ENCODE measurements at places on chromosomes 5 and 9.

GRCh38 chr5:83856881-83857280 lies 136.2 kb upstream of the HAPLN1 start:
- no peak for DNase-seq

DNA sequence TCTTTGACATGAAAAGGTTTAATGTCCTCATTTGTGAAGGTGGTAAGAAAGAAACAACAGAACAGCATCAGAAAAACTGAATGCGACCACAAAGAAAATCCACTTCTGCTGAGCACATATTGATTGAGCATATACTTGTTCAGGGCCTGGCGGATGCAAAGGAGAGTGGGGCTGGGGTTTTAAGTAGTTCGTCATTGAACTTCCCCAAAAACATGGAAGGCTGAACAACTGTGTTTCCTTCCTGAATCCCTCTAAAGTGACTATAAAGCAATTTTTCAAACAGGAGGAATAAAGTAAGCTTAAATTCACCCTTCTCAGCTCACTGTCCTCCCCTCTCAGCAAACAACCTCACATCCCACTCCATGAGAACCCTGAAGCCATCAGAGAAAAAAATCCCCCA lies 262.9 kb downstream of the AGTPBP1 start:
- no peak for DNase-seq

DNA sequence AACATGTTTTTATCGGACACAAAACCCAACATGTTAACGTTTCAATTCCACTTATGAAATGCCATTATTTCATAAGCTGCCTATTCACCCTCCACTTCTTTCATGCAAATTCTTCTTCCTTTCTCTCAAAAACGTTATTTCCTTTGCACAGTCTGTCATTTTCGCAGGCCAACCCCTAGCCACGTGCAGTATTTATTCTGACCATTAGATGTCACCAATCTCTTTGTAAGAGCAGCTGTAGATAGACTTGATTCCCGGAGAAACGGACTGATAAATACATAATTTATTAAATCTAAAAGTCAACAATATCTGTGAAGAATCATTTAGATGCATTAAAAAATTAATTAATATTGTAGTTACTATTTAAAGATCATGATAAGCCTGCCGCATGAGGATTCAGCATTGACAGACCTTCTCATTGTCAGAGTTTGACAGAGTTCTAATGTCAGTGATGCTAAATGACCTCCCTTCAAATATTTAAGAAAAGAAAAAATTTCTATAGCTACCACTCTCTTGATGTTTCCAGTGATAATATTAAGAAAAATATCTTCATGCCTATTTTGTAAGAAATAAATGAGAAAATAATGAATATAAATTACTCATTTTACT lies 933.6 kb downstream of the CDH12 start:
- no peak for DNase-seq

DNA sequence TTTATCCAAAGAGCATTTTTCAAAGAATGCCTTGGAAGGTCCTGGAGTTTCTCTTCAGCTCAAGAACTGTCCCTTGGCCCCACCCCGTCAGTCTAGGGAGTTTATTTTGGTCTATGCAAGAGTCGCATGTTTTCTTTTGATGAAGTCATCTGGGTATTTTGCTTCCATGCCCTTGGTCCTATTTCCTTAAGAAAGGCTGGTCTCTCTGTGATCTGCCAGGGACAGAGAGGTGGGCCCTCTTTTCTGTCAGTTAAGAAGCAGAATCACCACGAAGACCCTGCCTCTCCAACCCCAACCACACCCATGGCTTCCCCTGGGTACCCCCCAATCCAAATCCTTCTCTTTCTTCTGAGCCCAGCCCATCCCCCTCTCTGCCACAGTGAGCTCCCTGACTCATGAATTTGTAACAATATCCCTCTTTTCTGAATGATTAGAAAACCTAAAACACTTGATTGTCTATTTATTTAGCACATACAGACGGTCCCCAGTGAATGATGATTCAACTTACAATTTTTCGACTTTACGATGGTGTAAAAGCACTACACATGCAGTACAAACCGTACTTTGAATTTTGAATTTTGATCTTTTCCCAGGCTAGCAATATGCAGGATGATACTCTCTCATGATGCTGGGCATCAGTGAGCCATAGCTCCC lies 163.5 kb upstream of the ADRA1B start:
- no peak for DNase-seq

- no peak for DNase-seq
Observed at GRCh38 chr9:31715250-31715649, 669.2 kb upstream of the ACO1 start.

DNA sequence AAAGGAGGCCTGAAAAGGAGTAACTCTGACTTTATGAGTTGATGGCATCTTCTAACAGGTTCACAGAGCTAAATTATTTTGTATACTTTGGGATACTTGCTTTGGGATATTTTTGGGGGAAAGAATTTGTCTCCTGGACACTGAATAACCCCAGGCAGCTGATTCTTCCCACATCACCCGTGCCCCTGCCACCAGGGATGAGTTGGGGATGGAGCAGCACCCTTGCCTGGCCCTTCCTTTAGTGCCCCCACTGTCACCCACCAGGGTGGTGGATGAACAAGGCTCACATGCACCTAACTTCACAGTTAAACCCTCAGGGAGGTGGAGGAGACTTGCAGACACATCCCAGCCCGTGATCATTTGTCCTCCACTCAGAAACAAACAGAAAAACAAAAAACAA lies 2.3 kb upstream of the ADAMTS2 start:
- DNase-seq: no peak

GRCh38 chr9:99835142-99835541 lies 13.5 kb downstream of the NR4A3 start:
- no peak for DNase-seq

- DNase-seq: no peak
Observed at GRCh38 chr5:116521173-116521872, 53.3 kb downstream of the SEMA6A start.

GRCh38 chr9:126907058-126907457 lies 7.5 kb upstream of the RALGPS1 start:
- no peak for DNase-seq

GRCh38 chr5:158699298-158699880 lies 400.3 kb downstream of the EBF1 start:
- no peak for DNase-seq

- no peak for DNase-seq
Observed at GRCh38 chr9:16515207-16515606, 355.3 kb downstream of the BNC2 start.

GRCh38 chr5:126591549-126591948 lies 3.5 kb downstream of the ALDH7A1 start:
- no peak for DNase-seq

DNA sequence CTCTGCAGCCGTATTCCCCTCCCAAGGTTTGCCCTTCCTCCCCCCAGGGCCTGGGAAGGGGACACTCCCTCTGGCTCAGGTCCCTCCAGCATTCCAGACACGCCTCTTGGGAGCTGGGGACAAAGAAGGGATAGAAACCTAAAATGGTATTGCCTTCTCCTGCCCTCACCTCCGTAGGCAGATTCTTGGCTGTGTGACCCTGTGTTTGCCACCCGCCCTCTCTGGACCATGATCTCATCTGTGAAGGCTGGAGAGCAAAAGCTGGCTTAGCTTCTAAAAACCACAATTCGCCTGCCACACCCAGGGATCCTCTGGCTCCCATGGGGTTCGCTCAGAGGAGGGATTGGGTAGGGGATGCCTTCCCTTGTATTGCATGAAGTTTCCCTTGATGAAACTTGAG lies 7.7 kb downstream of the AQP3 start:
- no peak for DNase-seq

- DNase-seq: no peak
Observed at GRCh38 chr5:73834693-73835092, 208.7 kb downstream of the ARHGEF28 start.

- DNase-seq: no peak
Observed at GRCh38 chr5:132491368-132492364, 1.1 kb upstream of the IRF1 start.

DNA sequence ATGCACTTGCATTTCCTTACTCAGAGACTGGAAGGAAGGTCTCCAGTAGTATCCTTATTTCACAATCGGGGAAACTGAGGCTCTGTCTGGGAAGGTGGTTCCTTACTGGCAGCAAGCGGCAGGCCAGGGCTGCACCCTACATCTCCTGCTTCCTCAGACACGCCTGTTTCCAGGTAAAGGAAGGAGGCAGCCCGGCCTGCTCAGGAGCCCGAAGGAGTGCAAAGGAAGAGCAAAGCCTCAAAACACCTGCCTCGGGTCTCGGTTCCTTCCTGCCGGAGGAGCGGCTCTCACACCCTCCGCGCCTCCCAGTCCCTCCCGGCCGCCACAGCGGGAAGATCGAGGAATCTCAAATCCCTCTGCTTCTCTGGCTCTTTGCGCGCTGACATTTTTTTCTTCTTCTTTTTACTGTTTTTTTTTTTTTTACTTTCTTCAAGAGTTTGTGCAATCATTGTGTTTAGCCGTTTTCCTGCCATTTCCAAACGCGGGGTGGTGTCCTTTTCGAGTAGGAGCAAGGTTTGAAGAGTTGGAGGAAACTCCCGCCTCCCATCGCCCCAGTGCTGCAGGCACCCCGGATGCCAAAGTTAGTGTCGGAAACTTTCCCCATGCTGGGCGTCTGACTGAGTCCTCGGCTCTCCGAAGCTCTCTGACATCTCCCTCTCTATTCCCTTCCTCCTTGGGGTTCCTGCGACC lies 1.0 kb downstream of the GGTA1 start:
- DNase-seq: no peak

DNA sequence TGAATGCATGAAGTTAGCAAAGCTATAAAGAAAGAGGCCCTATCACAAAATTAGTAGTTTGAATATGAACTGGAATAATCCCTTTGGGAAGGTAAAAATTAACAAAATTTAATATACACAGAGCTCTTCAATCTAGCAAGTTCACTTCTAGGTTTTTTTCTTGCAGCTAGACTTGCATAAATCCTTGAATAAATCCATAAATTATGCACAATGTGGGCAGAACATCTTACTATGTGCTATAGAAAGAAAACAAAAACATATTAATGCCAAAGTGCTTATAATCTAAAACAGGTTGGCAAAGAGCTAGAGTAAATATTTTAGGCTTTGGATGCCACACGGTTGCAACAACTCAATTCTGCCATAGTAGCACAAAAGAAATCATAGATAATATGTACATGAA lies 138.5 kb upstream of the FREM1 start:
- no peak for DNase-seq

GRCh38 chr5:172450861-172451695 lies 3.2 kb downstream of the SH3PXD2B start:
- DNase-seq: no peak

GRCh38 chr5:642481-642880 lies 30.3 kb downstream of the CEP72 start:
- no peak for DNase-seq

GRCh38 chr5:39362646-39363045 lies 1.6 kb downstream of the C9 start:
- DNase-seq: no peak

- no peak for DNase-seq
Observed at GRCh38 chr5:39998518-39998917, 573.7 kb upstream of the DAB2 start.

DNA sequence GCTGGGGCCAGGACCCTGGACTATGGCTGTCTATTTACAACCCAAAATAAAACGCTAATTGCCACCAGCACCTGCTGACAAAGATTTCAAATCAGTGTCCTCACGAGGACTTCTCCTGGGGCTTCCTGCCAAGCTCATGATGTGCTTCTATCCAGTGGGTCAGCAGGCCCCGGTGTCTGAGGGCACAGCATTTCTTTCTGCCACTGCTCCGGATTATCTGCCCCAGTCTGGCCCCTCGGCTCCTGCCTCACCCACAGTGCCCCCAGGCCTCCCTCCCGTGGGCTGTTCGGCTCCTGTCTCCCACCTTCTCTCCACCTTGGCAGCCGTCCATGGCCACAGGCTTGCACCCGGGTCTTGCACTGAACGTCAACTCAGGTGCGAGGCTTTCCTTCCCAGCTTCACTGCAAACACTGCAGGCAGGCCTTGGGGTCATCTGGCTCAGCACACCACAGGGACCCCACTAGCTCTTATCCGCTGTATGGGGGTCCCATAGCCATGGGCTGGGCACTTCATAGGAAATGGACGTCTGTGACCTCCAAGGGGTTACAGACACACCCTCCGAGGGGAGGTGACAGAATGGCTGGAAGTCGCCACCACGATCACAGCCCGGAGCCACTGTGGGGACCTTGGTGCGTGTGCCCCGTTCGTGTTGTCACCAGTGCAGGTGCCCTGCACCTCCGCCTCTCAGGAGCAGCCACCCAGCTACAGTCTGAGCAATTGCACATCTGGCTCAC lies 43.8 kb upstream of the FCN1 start:
- no peak for DNase-seq

DNA sequence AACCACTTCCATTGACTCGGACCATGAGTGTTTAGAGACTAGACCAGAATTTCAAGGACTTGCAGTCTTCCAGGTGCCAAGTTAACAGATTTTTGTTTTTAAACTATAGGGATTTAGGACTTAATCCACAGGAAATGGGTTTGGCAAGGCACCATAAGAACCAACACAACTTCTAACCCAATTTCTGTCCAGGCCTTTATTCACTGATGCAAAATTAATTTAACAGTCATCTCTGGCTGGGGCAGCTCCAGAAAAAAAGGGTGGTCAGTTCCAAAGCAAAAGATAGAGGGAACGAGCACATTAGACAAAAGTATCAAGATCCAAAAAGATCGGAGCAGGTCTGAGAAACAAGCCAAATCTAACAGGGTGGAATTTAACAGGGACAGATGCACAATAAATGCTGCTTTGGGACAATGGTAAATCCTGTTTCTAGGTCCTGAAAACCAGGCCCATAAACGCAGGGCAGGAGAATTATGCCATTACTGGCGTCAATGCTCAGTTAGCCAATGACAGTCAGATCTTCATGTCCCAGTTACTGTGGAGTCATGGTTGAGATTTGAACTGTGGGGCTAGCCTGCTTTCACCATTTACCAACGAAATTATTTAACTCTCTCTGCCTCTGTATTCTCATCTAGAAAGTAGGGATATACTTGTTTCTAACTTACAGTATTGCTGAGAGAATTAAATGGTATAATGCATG lies 590.8 kb upstream of the BRINP1 start:
- DNase-seq: no peak

- DNase-seq: no peak
Observed at GRCh38 chr5:112480501-112480900, 61.4 kb upstream of the EPB41L4A start.

GRCh38 chr9:36401897-36402480 lies 1.9 kb upstream of the RNF38 start:
- DNase-seq: no peak

- DNase-seq: no peak
Observed at GRCh38 chr9:4289411-4290326, 10.2 kb downstream of the GLIS3 start.

DNA sequence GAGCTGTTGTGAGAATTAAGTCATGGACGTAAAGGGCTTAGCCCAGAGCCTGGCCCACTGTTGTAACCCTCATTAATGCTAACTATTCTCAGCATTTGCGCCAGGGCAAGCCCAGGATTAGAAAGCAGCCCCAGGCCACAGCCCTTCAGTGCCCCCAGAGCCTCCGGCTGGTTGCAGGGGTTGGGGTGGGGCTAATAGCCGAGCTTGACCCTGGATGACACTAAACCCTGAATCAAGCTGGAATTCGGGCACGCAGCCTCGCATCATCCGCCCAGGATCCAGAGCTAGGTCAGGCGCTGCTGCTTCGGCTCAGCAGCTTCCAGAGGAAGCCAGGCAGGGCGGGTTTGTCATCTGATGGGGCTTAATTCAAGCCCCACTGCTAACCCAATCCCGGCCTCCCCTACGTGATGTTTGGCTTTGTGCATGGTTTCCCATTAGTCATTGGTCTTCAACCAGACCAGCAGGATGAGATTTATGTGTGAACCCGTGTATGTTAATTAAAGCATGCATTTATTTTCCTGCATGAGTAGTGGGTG lies 1.2 kb upstream of the MEGF9 start:
- no peak for DNase-seq

- DNase-seq: no peak
Observed at GRCh38 chr5:163489745-163490075, 15.7 kb upstream of the MAT2B start.

All from activated naive CD4-positive, alpha-beta T cell (primary cell).